Activated CD4-positive, CD25-positive, alpha-beta regulatory T cell (primary cell): ENCODE measurements at places on chromosomes 7 and 10.

- no peak for DNase-seq
Measured at GRCh38 chr10:58886406-58886805, 290.0 kb upstream of the PHYHIPL start.

GRCh38 chr7:96189129-96189820, 132.6 kb downstream of the SLC25A13 start:
- no peak for DNase-seq

DNA sequence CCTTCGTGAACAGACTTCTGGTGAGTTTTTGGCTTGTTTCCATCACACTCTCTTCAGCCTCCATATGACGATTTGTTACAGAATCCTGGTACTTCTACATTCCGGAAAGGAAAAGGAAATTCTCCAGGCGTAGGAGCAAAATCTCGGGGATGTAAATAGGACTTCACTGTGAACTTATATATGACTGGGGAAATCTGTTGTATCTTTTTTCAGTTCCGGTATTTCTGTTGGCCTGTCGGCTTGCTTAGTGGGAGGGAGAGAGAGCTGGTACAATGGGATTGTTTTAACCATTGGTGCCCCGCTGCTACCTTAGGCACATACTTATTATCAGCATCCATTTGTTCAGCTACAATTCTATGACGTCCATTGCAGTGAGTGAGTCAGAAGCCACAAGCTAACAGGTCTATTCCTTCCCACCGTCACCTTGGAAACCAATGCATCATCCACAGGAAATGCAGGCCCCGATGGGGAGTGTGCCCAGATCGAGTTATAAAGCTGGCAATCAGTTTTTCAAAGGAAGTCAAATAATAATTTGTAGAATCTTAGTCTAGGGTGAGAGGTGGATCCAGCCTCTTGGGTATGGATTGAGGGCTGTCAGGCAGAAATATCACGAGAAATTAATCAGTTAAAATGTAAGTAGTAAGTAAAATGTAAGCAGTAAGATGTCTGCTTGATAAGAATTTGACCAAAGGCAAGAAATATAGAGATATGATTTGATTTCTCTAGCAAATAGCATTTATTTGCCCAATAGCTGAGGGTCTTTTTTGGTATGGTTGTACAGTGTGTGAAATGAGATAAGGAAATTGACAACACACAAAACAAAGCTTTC, 92.0 kb upstream of the MKLN1 start:
- DNase-seq = peak; percentile 34

DNA sequence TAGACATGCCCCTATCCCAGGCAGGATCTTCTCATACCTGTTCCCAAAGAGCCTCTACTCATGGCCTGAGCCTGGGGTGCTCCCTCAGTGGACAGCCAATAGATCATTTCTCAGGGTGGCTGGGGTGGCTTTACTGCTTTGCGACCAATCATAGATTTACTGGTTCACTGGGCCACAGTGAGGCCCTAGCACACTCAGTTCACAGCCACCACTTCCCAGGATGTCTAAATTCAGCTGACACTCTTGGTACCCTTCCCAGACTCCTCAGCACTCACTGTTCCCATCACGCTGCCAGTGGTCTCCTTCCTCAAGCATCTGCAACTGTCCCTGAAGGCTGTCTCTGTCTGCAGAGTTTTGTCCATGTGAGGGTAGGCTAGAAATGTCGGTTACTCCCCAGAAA, 50.6 kb downstream of the ARHGAP22 start:
- no peak for DNase-seq

DNA sequence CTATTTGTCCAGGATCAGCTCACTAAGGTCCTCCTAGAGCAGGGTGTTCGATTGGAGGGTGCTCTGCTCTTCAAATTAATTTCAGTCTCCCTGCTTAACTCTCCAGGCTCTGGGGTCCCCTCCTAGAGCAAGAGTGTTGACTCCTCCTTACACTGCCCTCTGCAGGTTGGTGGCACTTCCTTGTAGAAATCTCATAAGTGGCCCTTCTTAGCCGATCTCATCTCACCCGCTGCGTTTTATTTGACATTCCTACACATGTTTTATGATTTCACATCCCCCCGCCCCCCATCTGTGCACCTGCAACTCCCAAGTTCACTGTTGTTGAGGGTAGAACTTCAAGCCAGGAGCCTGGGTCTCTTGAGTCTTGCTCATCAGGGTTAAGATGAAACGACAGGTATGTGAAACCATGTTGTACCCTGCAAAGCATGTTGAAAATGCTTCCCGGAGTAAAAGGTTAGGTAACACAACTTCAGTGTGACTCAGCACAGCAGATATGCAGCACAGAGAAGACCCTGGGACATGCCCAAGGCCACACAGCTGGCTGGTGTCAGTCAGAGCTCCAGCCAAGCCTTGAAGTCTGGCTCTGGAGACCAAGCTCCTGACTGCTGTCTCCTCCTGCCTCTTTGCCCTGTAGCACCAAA, 171.2 kb downstream of the PRKAG2 start:
- no peak for DNase-seq
